Activated CD4-positive, alpha-beta memory T cell treated with anti-CD3 and anti-CD28 coated beads for 36 hours (primary cell): ENCODE measurements at places on chromosomes 3 and 15.

DNA sequence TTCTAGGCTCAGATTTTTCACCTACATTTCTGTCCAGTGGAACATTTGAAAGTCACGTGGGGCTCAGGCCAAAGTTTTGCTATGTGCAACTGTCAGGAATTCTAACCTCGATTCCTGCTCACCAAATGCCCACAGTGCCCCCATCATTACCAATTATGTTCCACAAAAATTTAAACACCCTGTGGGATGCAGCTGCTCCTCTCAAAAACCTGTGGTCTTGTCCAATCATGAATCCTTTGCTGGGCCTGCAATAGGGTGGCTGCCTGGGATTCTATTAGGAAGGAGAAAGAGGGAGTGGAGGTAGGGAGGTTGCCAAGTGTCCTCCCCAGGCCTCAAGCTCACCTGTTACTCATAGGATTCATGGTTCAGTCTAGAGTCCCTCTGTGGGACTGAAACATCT lies 68.1 kb downstream of the RHCG start:
- no peak for DNase-seq

- DNase-seq: no peak
Observed at GRCh38 chr3:66983101-66983500, 15.0 kb upstream of the KBTBD8 start.

GRCh38 chr3:136645915-136646314 lies 106.3 kb downstream of the STAG1 start:
- no peak for DNase-seq

GRCh38 chr3:38835939-38836338 lies 19.9 kb upstream of the SCN10A start:
- no peak for DNase-seq

- DNase-seq: no peak
Observed at GRCh38 chr3:65878831-65879230, 159.9 kb downstream of the MAGI1 start.

DNA sequence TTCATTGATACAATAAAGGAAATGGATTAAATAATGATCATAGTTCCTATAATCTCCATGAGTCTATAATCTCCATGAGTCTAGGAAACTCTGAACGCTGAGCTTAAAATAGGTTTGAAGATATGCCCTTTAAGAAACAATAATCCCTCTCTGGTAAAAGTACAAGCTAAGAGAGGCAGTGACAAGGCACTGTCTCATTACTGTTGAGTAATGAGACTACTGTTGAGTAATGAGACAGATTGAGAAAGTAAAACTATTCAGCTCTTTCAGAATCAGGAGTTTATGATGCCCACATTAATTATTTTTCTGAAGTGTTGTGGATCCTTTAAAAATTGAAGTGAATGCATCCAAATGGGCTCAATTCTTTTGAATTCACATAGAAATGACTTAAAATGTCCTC lies 235.5 kb upstream of the THRB start:
- DNase-seq: no peak

- DNase-seq: no peak
Observed at GRCh38 chr15:48006031-48006511, 114.7 kb upstream of the SLC24A5 start.

DNA sequence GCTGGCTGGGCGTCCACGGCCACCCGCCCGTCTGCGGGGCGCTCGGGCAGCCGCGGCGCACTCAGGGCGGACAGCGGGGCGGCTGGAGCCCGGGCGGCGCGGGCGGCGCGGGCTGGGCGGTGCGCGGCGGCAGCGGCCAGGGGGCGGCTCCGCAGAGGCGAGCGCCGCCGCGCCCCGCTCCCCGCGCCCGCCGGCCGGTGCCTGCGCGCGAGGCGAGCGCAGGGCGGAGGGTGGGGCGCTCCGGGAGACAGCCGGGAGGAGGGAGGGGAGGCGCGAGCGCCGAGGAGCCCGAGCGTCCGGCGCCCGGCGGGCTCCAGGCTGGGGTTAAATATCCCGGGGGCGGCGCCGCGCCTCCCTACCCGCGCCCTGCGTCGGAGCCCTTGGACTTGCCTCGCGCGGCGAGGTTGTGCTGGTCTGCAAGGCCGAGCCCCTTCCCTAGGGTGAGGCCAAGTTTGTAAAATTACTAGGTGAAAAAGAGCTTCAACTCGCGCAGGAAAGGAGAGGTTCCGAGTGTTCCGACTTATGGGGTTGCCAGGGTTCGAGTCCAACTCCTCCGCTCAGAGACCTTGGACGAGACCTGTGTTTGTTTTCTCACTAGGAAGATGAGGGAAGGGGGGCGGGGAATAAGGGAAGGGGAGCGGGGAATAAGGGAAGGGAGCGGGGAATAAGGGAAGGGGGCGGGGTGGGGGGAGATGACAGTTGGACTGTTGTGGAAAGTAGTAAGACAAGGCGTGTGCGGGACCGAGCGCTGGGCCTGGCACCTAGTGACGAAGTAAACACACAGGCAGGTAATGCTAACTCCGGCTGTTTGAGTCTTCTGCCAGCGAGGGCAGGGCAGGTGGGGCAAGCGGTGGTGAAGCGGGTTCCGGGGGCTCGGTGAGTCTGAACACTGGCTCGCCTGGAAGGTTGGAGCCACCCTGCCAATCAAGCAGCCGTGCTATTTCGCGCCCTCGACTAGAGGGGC lies at the start of gene TNFAIP8L3:
Gene TNFAIP8L3 (minus strand): TSS at position 301 of the 964 bp plus-strand sequence. CDS start 311 bp downstream, outside the sequence.
- DNase-seq: no peak

DNA sequence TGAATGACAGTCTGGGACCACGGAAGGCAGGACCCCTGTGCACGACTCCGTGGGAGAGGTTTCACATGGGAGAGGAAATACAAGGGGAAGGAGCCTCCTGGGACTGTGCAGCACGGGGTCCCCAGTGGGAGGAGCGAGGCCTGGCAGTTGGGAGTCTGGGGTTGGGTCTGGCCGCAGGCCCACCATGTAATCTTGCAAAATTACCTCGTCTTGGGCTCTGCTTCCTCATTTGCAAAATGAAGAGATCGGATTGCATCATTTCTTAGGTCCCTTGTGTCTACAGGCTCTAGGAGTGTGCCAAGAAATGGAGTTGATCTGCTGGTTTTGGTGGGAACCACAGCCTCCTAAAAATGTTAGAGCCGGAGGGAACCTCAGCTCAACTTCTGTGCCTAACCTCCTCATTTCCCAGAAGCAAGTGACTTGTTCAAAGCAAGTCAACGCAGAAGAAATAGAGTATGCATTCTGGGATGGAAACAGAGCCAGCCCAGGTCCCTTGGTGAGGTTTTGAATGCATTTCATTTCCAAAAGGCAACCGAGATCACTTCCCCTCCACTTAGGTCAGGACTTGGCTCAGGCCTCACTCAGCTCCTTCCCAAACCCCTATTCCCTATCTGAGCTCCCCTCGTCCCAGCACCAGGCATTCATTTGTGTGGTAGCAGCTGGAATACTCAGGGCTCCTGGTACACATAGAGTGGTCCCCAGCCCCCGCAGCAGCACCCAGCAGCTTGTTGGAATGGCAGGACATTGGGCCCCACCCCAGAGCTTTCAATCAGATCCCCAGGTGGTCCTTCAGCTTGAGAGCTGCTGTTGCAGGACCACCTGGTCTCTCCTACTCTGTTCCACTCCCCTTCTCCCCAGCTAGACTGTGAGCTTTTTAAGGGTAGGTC lies 267.7 kb downstream of the XXYLT1 start:
- no peak for DNase-seq

DNA sequence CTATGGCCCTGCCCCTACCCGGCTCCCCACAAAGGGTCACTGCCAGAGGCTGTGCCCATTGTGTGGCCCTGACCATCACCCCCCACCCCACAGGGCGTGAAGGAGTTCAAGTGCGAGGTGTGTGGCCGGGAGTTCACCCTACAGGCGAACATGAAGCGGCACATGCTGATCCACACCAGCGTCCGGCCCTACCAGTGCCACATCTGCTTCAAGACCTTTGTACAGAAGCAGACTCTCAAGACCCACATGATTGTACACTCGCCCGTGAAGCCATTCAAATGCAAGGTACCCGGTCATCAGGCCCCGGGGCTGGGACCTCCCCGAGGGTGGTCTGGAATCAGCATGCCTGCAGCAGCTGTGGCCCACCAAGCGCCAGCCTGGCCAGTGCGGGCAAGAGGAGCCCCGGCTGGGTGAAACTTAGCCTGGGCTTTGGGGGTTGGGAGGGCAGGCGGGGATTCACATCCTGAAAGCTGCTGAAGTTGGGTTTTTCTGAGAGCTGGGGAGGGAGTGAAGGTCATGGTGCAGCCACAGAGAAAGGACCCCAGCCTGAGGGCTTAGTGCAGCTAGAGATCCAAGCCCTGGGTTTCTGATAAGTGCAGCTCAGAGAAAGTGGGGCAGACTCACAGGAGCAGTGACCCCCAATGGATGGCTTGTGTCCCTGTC lies 29.2 kb downstream of the IDH2 start:
- no peak for DNase-seq

GRCh38 chr3:47022641-47023071 lies 43.2 kb downstream of the NBEAL2 start:
- DNase-seq: no peak

DNA sequence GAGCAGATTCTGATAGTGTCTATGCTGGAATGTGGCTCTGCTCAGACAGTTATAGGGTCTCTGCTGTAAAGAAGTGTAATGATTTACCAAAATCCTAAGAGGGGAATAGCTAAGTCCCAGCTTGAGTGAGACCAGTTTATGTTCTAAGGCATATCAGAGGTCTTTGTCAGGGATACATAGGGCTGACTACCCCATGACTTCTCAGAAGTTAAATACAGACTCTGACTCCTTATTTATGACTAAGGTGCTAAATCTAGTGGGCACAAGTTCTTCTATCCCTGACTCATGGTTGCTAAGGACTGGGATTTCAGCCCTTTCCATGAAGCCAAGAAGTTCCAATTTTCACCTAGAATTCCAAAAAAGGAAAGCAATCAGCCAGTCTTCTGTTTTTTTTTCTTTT lies 192.6 kb upstream of the POU1F1 start:
- no peak for DNase-seq

DNA sequence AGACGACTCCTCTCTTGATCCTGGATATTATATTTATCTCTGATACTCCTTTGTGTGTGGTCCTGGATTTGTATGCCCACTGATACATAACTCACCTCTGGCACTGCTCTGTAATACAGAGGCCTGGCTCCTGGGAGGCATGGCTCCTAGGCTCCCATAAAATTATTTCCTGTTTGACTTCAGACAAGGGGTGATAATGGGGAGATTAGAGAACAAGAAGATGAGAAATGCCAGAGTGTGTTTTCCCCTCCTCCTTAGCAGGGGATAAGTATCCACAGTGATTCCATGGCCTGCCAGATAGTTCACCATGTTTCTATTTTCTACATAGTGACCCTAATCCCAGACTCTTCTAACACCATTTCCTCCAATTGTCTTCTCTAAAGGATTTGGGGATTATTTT lies 165.7 kb upstream of the PLSCR5 start:
- no peak for DNase-seq

- no peak for DNase-seq
Observed at GRCh38 chr3:55491296-55491816, 4.2 kb upstream of the WNT5A start.

DNA sequence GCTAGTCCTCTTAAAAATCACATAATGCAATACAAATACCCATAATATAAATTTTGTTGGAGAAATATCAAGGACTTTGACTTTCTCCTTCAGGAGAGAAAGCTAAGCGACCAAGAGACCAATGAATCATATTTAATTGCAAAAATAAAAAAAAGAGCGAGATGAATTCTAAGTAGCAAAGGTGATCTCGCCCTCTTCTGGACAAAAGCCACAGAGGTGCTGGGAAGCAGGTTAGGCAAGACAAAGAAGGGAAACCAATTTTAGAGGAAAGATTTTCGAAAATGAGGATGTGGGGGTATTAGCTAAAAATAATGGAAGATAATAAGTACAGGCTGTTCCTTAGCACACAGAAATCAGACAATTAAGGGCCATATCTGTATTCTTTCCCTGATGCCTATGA lies 111.4 kb upstream of the PLAAT1 start:
- no peak for DNase-seq

DNA sequence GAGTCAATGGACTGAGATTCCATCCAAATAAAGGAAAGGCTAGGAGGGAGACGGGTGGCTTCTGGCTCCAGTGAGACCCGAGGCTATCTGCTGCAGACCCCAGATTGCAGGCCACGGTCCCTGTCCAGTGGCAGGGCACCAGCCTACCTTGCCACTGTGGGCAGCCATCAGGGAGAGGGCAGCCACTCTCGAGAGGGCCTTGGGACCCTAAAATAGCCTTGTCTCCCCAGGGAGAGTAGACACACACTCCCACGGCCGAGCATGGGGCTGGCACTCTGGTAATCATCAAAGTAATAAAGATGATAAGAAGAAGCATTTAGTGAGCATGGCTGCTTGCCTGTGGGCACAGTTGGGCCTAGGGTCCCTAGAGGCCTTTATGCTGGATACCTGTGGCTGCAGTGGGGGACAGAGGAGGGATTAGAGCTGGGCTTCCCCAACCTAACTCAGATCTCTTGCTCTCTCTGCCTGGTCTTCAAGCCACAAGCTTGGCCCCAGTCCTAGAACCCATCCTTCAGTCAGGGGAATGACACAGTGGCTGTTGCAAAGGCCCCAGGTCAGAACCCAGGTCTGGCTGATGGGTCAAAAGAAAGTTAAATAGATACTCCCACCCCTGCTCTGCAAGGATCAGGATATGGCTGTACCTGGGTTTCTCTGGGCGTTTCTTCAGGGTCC lies 9.2 kb upstream of the VIPR1 start:
- no peak for DNase-seq

DNA sequence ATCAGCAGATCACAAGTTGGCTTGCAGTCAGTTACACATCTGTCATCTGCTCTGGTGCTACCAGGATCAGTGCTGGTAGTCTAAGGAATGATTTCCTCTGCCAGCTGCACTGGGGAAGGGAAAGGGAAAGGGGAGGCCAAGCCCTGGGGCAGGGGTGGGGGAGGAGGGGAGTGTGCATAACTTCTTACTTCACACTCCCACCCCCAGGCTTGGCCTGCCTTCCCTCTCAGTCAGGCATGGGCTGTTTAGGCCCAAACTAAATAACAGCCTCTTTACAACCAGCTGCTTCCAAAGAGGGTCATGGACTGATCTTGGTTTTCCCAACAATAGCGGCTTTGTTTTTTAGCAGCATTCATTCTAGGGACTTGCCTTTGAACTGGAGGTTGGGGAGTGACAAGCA lies 86.1 kb upstream of the PSMD6 start:
- DNase-seq: no peak

DNA sequence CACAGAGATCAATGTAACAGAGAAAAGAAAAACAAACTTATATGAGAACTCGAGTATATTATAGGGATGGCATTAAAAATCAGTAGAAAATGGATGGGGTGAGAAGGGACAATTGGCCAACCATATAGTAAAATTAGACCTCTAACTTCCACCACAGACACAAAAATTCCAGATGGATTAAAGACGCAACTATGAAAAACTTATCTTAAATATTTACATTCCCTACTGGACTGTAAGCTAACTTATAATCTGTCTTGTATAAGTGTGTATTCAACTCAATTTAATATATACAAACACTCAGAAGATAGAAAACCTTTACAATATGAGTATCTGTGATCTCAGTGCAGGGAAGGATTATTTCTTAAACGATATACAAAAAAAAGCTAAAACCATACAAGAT lies 3.0 kb downstream of the MFAP1 start:
- no peak for DNase-seq

GRCh38 chr3:27869152-27869551 lies 147.0 kb upstream of the EOMES start:
- no peak for DNase-seq
